ENCODE measurements at places on chromosomes 3 and 15. TPM values are rescaled to one million over a fixed set of nuclear protein-coding genes. Genes with fewer than 3 reads are reported as not detected.

GRCh38 chr3:196142202-196142956 is 60.5 kb upstream of the TFRC start:
- DNase-seq = no peak

- DNase-seq = no peak
Measured at GRCh38 chr3:71641674-71642073, 58.1 kb upstream of the FOXP1 start.

- no peak for DNase-seq
Measured at GRCh38 chr15:85852969-85853368, 58.2 kb upstream of the KLHL25 start.

GRCh38 chr3:171306631-171307030 is 153.6 kb downstream of the TNIK start:
- DNase-seq = peak; percentile 56

- DNase-seq = no peak
Measured at GRCh38 chr15:54307252-54307902, 329.1 kb downstream of the UNC13C start.

DNA sequence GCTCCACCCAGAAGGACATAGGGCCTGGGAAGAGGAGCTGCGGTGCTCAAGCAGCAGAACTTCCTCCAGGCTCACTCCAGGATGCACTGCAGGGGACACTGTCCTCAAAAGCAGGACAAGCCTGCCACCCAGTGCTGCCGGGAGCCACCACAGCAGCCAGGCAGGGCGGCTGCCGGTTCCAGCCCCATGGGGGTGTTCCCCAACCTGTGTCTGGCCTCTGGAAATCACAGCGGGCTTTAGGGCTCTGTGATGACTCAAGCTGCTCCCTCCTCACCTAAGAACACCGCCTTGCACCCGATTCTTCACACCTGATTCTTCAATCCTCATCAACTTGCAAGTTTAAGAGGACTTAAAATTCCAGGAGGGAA is 71.9 kb upstream of the SLC6A11 start:
- no peak for DNase-seq

GRCh38 chr3:172918568-172919296 is 168.2 kb downstream of the ECT2 start:
- DNase-seq = no peak

- no peak for DNase-seq
Measured at GRCh38 chr3:58178528-58179234, 32.1 kb downstream of the DNASE1L3 start.

GRCh38 chr15:34729886-34730285 is 24.9 kb downstream of the GJD2 start:
- DNase-seq = no peak

GRCh38 chr3:129449279-129450115 is 9.5 kb downstream of the IFT122 start:
- DNase-seq = no peak

DNA sequence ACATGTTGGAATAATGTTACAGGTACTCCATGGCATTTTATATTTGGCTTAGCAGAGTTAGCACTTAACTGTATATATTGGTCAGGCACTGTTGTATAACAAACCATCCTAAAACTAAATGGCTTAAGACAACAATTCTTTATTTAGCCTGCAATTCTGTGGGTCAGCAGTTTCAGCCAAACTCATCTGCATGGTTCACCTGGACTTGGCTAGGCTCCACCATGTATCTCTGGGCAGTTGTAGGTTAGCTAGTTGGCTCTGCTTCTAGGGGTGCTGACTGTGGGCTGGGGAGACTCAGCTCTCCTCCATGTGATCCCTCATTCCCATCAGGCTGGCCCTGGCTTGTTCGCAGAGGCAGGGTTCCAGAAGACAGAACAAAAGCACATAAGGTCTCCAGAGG is 34.4 kb downstream of the RARB start:
- DNase-seq = no peak

- DNase-seq = no peak
Measured at GRCh38 chr15:91530956-91531582, 322.4 kb upstream of the SLCO3A1 start.

DNA sequence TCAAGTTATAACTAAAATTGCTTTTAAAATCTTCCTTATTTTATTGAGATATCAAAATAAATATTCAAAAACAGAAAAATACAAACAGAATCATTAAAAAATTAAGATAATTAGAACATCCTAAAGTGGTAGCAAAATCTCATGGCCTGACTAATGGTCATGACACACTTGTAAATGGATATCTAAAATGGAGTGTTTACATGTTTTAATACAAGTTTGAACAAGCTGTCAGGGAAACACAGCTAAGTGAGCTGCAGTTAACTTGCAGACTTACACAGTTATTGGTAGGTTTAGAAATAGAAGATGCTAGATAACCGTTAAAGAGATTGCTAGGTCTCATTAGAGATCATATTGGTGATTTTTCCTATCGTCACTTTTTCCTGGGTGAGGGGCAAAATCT is 242.3 kb downstream of the LPP start:
- no peak for DNase-seq

DNA sequence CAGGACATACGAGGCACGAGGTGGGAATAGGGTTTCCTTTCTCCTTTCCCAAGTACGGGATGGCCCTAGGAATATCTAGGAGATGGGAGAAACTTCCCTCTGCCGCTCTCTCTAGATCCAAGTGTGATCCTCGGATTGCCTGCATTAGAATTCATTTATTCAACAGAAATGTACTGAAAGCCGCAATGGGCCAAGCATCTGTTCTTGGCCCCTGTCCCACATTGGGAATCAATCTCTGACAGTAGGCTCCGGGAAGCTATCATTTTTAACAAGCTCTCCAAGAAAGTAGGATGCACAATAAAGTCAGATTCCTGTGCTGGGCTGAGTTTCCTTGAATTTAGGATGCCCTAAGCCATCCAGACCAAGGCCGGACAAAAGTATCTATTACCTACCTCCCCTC is 37.2 kb upstream of the CA12 start:
- DNase-seq = no peak

DNA sequence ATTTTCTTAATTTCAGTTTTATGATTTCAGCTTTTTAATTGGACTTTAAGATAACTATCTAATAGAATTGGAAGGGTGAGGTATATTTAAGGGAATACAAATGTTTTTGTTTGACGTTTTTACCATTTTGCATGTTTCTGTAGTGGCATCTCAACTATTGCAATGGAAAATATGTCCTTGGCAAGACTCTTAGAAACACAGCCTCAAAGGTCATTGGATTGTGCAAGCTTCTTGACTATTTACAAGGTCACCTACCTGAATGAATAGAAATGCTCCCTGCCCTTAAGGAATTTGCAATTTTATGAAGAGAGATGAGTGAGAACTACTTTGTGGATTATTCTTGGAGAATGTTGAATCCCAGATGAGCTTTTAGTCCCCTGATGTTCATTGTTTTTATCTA is 43.1 kb downstream of the ITPR1 start:
- DNase-seq = no peak

DNA sequence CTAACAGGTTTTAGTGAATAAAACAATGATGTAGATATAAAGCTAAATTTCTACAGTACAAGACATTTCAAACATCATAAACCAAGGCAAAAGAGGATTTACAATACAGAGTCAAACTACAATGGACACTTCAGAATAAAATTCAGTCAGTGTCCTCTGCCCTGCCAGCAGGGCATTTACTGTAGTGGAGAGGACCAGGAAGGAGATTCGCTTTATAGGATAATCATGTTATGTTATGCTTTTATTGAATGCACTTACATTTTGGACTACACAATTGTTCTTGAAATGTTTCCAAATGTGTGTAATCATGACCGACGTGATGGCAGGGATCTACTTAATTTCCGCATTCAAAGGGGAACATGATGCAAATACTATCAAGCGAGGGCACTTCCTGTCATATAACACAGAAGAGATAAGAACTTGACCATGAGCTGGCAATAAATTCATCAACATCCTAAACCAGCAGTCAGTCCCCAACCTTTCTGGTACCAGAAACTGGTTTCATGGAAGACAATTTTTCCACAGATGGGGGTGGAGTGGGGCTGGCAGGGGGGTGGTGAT is 925.6 kb downstream of the FHIT start:
- DNase-seq = no peak

- no peak for DNase-seq
Measured at GRCh38 chr15:67110958-67111864, 45.8 kb downstream of the SMAD3 start.

GRCh38 chr3:71166339-71167240 is 416.9 kb downstream of the FOXP1 start:
- DNase-seq = no peak

GRCh38 chr15:41993472-41994170 is 21.3 kb upstream of the EHD4 start:
- DNase-seq = peak; percentile 19

DNA sequence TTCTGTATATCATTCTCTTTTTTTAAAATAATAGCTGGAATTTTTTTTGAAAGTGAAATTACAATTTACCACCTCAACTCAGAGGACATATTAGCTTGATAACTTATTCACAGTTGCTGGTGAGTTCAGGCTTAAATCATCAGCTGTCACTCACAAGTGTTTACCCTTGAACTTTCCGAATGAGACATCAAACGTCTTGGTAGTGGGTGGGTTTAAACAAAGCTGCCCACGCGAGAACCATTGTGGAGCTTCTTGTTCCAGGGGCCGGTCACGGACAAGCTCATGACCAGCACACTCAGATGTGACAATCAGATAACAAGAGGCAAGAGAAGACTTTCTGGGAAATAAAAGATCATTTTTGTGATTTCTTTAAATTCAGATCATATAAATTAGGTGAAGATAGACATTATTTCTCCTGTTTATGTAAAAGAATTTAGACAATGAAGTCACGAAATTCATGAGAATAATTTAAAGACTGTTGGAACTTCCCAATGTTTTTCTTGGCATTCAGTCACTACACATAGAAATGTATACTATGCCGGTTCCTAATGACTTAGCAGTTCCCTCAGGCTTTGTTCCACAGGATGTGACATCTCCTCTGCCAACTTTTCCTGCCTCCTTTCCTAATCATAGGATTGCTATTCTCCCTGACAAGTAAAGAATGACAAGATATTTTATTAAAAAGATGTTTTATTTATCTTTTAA is 29.3 kb downstream of the BTD start:
- DNase-seq = no peak

DNA sequence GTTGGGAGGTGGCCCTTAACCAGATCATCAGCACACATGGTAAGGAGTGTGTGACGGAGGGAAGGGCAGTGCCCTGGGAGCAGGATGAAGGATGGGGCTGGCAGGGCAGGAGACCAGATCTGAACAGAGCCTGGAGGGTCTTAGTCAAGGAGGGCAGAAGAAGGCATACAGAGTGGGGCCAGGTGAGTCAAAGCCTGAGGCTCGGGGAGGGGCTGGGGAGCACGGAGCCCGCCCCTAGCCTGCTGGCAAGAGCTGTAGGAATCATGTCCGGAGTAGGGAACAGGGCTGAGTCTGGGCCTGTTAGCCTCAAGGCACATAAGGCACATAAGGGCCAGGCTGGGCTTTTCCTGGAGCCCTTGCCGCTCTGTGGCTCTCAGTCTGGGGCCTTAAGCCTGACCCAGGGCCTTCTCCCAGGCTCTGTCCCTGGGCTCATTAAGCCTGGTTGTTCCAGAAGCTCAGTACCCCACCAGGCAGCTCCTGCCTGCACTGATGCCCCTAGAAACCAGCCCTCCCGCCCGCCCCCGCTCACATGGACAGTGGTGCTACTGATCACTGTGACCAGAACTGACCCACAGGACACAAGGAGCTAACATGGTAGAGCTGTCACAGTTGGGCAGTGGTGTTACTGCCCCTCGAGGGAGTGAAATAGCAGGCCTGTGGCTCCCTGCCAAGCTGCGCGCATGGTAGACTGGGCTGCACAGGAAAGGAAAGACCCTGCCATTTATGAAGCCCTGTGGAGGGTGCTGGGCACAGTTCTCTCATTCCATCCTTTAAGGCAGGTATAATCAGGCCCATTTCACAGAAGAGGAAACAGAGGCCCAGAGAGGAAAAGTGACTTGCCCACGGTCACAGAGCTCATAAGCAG is 14.6 kb downstream of the ISG20 start:
- DNase-seq = no peak

CYP1A2 gene
- total RNA-seq = not detected

MUSTN1 gene
- 553 TPM for total RNA-seq

SH3BP5 gene
- 14.4 TPM for total RNA-seq

PAK6 gene
- total RNA-seq = 3.0 TPM

MNS1 gene
- 0.40 TPM for total RNA-seq

GABRB3 gene
- total RNA-seq = 1.0 TPM

SLC6A6 gene
- 10.3 TPM for total RNA-seq

CFAP91 gene
- total RNA-seq = 0.88 TPM

USP13 gene
- 324 TPM for total RNA-seq

ALS2CL gene
- 6.3 TPM for total RNA-seq

CYP11A1 gene
- 0.61 TPM for total RNA-seq

NANOGP8 gene
- not detected for total RNA-seq

Measured in psoas muscle (tissue), 8 donors.